Activated naive CD8-positive, alpha-beta T cell treated with anti-CD3 and anti-CD28 coated beads, Interleukin-2, amount 50 U/mL, for 24 hours (primary cell): ENCODE measurements at places on chromosomes 2 and 18.

DNA sequence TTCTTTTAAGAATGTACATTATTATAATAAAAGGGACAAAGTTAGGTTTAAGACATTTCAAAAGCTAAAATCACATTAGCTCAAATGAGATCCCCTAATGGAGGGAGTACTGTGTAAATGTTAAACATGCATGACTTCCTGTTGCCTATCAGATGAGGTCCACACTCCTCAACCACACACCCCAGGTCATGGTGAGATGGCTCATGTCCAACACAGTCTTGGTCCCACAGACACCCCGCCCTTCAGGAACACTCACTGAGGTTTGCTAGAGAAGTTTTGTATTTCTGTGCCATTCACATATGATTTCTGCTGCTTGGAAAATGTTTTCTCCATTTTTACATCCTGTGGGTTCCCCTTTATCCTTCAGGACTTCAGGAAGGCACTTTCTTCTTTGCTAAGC, 491.0 kb downstream of the SOX11 start:
- DNase-seq = no peak
- peaks cover 2% of the 10 kb centered on the region for H3K27me3 ChIP-seq
- H3K4me3 ChIP-seq = no peak overlapping the region

GRCh38 chr18:58309099-58309498, 265.1 kb downstream of the NEDD4L start:
- H3K4me1 ChIP-seq = peaks cover 35% of the 10 kb centered on the region
- no peak overlapping the region for H3K27ac ChIP-seq
- peaks cover 2% of the 10 kb centered on the region for H3K36me3 ChIP-seq
- H3K27me3 ChIP-seq = peaks cover 7% of the 10 kb centered on the region

DNA sequence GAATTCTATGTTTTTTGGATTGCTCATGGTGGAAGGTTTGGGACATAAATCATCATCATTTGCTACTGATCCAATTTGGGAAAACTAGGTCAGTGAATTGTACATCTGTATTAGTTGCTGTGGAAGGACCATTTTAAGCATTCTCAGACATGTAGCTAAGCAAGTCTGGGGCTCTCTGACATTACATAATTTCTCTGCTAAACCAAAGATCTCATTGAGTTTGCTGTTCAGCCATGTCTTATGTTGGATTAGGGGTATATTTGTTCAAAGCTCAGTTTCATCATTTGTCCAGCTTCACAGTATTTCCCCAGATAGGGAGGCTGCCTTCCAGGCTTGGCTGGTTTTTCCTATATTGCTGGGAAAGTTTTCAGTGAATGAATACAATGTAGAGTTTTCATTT, 399.7 kb downstream of the MTX2 start:
- no peaks in the 10 kb centered on the region for H3K36me3 ChIP-seq
- H3K27ac ChIP-seq = no peak overlapping the region
- no peak overlapping the region for H3K4me3 ChIP-seq
- H3K4me1 ChIP-seq = no peaks in the 10 kb centered on the region

GRCh38 chr2:171522052-171522787, at the start of gene CYBRD1:
Gene CYBRD1 (plus strand): TSS chr2:171522474. CDS start chr2:171522546, 72 bp downstream.
- H3K4me3 ChIP-seq = peak within 1 kb of the TSS; percentile 81
- H3K4me1 ChIP-seq = peaks cover 11% of the 10 kb centered on the region
- no peaks in the 10 kb centered on the region for H3K36me3 ChIP-seq
- peak; percentile 46 for DNase-seq
- peak within 1 kb of the TSS; percentile 59 for H3K27ac ChIP-seq
- H3K27me3 ChIP-seq = peaks cover 45% of the 10 kb centered on the region

GRCh38 chr2:43293744-43294695, 67.6 kb upstream of the ZFP36L2 start:
- H3K4me1 ChIP-seq = peaks cover 33% of the 10 kb centered on the region
- H3K4me3 ChIP-seq = peak overlapping the region; percentile 25
- no peaks in the 10 kb centered on the region for H3K27me3 ChIP-seq
- DNase-seq = peak; percentile 34

GRCh38 chr2:62287899-62288880, 92.3 kb downstream of the B3GNT2 start:
- H3K4me3 ChIP-seq = no peak overlapping the region
- peaks cover 3% of the 10 kb centered on the region for H3K36me3 ChIP-seq
- DNase-seq = peak; percentile 79
- no peaks in the 10 kb centered on the region for H3K27me3 ChIP-seq
- no peak overlapping the region for H3K27ac ChIP-seq

DNA sequence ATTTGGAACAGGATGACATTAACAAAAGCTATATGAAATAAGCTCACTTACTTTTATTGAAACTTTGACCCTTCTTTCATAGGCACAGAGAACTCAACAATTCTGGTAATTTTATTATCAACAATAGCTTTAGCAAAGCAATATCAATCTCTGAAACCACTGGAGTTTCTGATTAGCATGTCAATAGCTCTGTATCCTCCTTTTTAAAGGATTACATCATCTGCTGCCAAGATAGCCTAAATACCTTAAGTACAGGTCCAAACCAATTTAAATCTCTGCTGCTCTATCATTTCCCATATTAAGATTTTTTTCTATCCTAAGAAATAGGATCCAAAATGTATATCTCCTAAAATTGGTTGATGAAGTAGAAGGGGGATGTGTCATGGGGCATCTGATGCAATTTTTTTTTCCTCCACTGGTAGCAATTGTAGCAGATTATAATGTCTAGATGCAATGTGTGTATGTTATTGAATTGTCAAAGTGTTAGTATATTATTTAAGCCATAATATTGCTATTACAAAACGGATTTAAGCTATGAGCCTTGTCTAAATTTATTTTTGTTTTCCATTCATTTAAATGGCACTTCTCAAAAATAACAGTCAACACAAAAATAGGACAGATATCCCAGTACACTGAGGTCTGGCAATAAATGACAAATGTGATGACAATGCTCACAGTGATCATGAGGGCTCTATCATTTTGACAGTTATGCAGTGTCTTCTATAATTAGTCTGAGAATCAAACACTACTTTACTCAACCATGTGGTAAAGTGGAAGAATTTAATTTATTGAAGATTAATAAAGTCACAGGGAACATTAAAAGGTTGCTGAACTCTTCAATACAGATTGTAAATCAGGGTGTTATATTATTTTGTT, 328.4 kb downstream of the CDH7 start:
- no peaks in the 10 kb centered on the region for H3K36me3 ChIP-seq
- H3K27me3 ChIP-seq = no peaks in the 10 kb centered on the region
- DNase-seq = no peak

GRCh38 chr18:75065251-75066000, 143.5 kb downstream of the PTGR3 start:
- DNase-seq = no peak
- no peak overlapping the region for H3K4me3 ChIP-seq
- peaks cover 12% of the 10 kb centered on the region for H3K36me3 ChIP-seq
- H3K4me1 ChIP-seq = peaks cover 15% of the 10 kb centered on the region

DNA sequence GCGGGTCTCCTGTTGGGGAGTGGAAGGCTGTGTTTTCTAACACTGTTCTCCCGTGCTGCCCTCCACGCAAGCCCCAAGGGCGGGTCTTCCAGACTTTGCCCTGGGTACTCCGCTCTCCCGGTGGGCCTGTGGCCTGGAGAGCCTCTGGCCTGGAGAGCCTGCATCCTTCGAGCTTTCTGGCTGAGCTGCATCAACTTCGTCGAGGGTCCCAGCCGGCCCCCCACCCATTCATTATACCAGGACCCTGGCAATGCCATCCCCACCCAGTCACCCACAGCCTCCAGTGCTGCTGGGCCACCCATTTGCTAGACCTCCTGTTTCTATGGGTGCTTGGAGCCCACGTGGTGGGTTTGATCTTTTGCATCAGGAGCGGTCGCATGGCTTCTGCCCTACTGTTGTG, 102.2 kb downstream of the PTGR3 start:
- no peak overlapping the region for H3K4me3 ChIP-seq
- DNase-seq = no peak
- H3K36me3 ChIP-seq = no peaks in the 10 kb centered on the region
- H3K27ac ChIP-seq = no peak overlapping the region

- no peaks in the 10 kb centered on the region for H3K27me3 ChIP-seq
- peak overlapping the region; percentile 93 for H3K27ac ChIP-seq
- H3K4me3 ChIP-seq = peak overlapping the region; percentile 81
- H3K36me3 ChIP-seq = peaks cover 2% of the 10 kb centered on the region
Observed at GRCh38 chr2:226792155-226792881, 7.3 kb downstream of the IRS1 start.

- H3K36me3 ChIP-seq = no peaks in the 10 kb centered on the region
- H3K4me3 ChIP-seq = no peak overlapping the region
- H3K27ac ChIP-seq = no peak overlapping the region
Observed at GRCh38 chr2:233605680-233606079, 11.8 kb upstream of the UGT1A8 start.

DNA sequence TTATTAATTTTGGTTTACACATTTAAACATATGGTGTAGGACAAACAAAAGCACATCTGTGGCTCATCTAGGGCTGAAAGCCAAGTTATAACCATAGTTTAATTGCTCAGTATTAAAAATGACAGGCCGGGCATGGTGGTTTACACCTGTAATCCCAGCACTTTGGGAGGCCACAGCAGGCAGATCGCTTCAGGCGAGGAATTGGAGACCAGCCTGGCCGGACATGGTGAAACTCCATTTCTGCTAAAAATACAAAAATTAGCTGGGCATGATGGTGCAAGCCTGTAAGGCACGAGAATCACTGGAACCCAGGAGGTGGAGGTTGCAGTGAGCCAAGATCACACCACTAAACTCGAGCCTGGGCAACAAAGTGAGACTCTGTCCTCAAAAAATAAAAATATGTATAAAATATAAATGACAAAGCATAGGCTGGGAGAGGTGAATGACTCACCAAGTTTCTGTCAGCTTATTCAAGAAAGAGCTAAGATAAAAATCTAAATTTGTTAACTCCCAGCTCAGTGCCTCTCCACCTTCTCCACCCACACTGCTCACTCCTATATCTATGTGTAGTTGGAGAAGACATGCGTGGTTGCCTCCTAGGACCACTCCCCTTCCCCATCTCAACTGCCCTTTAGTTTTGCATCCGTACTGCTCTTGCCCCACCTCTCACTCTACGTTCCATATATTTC, 79.2 kb upstream of the PID1 start:
- no peak overlapping the region for H3K27ac ChIP-seq
- H3K36me3 ChIP-seq = no peaks in the 10 kb centered on the region
- DNase-seq = no peak
- H3K4me1 ChIP-seq = no peaks in the 10 kb centered on the region
- H3K27me3 ChIP-seq = peaks cover 2% of the 10 kb centered on the region

GRCh38 chr2:54958717-54959371, 91.4 kb downstream of the RTN4 start:
- no peak overlapping the region for H3K4me3 ChIP-seq
- no peak for DNase-seq
- no peaks in the 10 kb centered on the region for H3K36me3 ChIP-seq
- no peak overlapping the region for H3K27ac ChIP-seq
- H3K27me3 ChIP-seq = no peaks in the 10 kb centered on the region

- H3K4me1 ChIP-seq = peaks cover 4% of the 10 kb centered on the region
- H3K36me3 ChIP-seq = no peaks in the 10 kb centered on the region
- peaks cover 3% of the 10 kb centered on the region for H3K27me3 ChIP-seq
- H3K27ac ChIP-seq = no peak overlapping the region
- no peak for DNase-seq
Observed at GRCh38 chr2:216845426-216845825, 14.4 kb downstream of the TNP1 start.

- no peaks in the 10 kb centered on the region for H3K36me3 ChIP-seq
- no peak overlapping the region for H3K27ac ChIP-seq
- no peak for DNase-seq
Observed at GRCh38 chr2:235582081-235582686, 88.3 kb downstream of the AGAP1 start.

GRCh38 chr18:36315736-36316135, 18.2 kb downstream of the FHOD3 start:
- H3K36me3 ChIP-seq = peaks cover 2% of the 10 kb centered on the region
- no peak overlapping the region for H3K27ac ChIP-seq
- peaks cover 21% of the 10 kb centered on the region for H3K27me3 ChIP-seq
- H3K4me3 ChIP-seq = no peak overlapping the region
- DNase-seq = no peak
- H3K4me1 ChIP-seq = no peaks in the 10 kb centered on the region

- H3K27ac ChIP-seq = peak overlapping the region; percentile 24
- H3K4me1 ChIP-seq = peaks cover 60% of the 10 kb centered on the region
- no peaks in the 10 kb centered on the region for H3K36me3 ChIP-seq
Observed at GRCh38 chr2:172968061-172968469, 107.6 kb upstream of the MAP3K20 start.

GRCh38 chr18:63514326-63514725, 27.8 kb upstream of the SERPINB12 start:
- no peak overlapping the region for H3K27ac ChIP-seq
- peaks cover 14% of the 10 kb centered on the region for H3K27me3 ChIP-seq
- H3K4me3 ChIP-seq = no peak overlapping the region
- H3K4me1 ChIP-seq = no peaks in the 10 kb centered on the region

GRCh38 chr2:44107086-44107740, 61.5 kb upstream of the PPM1B start:
- H3K4me1 ChIP-seq = peaks cover 13% of the 10 kb centered on the region
- no peak overlapping the region for H3K4me3 ChIP-seq
- peak overlapping the region; percentile 37 for H3K27ac ChIP-seq

DNA sequence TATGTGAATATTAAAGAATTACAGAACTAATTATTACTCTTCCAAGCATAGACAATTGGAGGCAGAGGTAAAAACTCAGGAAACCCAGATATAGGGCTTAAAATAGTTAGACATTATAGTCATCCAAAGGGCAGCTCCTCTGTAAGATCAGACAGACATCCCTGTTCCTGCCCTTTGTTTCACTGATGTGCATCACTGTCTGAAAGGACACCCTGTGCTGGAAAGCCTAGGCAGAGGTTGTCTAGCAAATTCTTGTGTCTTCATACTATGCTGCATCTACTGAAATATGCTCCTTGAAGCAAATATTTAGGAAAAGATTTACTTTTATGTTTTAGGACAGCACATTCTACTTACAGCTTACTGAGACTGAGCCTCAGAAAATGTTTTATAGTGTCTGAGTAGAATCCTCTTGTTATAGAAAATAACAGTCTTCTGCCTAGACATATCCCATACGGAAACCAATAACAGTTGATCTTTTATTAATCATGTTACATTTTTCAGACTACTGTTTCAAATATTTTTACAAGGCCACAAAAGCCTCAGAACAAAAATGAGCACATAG, 977.3 kb upstream of the CDH2 start:
- no peak for DNase-seq
- H3K27ac ChIP-seq = no peak overlapping the region
- H3K27me3 ChIP-seq = no peaks in the 10 kb centered on the region
- H3K36me3 ChIP-seq = no peaks in the 10 kb centered on the region

DNA sequence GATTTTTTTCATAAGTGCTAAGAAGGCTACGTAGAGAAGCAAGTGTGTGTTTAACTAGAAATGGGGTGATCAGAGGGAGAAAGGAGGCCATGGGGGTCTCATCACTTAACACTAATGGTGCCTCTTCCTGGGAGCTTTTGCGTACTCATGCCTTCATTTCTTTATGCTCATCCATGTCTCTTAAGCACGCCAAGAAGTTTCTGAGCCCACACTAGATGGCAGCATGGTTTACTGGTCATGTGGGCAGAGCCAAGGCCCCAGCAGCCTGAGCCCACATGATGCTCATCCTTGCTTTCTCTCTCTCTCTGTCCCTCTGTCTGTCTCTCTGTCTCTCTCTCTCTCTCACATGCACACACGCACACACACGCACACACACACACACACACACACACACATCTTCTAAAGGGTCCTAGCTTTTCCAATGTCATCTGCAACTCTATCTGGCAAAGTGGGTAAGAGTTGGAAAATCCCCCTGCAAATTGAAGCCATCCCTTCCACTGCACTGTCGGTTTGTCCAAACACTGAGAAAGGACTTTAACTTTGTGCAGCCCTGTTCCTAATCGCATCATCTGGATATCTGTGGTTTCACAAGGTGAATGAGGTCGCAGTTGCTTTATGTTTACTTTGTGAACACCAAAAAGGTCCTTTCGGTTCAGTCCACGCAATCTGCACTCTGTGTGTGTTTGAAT, 137.1 kb upstream of the CCDC68 start:
- H3K4me3 ChIP-seq = no peak overlapping the region
- no peaks in the 10 kb centered on the region for H3K4me1 ChIP-seq
- no peaks in the 10 kb centered on the region for H3K36me3 ChIP-seq
- no peak for DNase-seq
